ENCODE measurements at places on chromosomes 5 and 9. TPM values are rescaled to one million over a fixed set of nuclear protein-coding genes. Genes with fewer than 3 reads are reported as not detected.

The INSL4 gene
- not detected for total RNA-seq

The MCC gene
- total RNA-seq: 1.0 TPM

The NEUROG1 gene
- not detected for total RNA-seq

The MLLT3 gene
- 61.1 TPM for total RNA-seq

The MAMDC4 gene
- 0.52 TPM for total RNA-seq
